ENCODE measurements at places on chromosomes 11 and 22.

DNA sequence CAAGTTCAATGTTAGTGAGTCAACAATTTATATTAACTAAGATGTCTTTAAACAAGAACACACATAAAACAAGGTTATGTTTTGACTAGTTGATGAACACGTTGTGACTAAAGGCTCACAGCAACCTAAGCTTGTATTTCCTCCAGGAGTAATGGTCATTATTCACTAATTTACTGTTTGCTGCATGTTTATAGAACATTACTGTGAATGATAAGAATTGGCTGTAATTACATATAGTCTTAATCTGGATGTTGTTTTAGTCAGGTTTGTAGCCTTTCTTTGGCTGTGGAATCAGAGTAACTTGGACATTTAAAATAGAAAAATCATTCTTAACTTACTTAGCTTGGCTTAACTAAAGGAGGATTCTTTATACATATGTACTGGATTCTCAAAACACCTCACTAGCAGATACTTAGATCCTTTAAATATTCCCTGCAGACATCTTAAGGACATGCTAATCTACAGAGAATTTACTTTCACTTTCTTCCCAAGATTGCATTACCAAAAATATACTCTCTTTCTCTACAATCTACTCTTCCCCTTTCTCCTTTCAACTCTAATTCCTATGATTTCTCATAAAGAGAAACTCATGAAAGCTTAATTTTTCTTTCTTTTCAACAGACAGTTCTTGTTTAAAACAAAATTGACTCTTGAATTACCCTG, 319.7 kb upstream of the CTSC start:
- peak; percentile 40 for DNase-seq

DNA sequence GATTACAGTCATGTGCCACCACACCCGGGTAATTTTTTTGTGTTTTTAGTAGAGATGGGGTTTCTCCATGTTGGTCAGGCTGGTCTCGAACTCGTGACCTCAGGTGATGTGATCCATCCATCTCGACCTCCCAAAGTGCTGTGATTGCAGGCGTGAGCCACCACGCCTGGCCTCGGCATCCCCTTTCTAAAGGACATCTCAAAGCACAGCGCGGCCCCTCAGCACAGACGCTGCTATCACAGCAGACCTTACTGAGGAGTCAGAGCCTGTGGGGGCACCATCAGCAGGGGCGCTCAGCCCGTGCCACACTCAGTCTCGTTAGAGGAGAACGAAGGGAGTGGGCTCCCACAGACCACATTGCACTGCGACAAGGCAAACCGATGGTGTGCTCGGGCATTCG, 19.4 kb downstream of the CELSR1 start:
- DNase-seq, result no peak

DNA sequence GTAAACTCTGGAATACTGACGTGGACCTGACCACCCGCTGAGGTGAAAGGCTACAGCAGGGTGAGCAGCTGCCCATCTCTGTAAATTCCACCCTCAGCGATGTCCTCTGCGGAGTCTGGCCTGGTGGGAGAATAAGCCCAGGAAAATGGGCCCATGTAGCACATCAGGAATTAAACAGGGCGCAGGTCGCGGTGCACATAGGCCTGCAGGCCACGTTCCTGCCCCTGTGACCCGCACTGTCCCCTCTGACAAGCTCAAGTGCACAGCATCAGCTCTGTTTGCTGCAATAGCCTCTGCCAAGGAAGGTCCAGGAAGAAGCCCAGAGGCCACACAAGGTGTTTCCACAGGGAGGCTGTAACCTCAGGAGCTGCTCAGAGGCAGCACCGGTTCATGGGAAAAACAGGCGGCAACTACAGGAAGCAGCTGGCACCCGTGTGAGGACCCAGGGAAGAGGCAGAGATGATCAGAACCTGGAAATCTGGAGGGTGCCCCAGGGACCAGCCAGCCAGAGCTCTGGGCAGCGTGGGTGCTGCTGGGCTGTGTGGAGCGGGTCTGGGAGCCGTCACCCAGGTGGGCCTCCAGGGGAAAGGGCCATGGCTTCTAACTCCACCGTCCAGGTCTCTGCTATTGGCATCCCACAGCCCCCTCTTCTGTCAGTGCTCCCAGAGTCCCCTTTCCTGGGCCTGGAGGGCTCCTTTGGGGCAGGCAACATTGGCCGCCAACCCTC, 808 bp upstream of the IFITM2 start:
- no peak for DNase-seq

GRCh38 chr11:12800032-12800671, 125.9 kb downstream of the TEAD1 start:
- DNase-seq, result peak; percentile 84

DNA sequence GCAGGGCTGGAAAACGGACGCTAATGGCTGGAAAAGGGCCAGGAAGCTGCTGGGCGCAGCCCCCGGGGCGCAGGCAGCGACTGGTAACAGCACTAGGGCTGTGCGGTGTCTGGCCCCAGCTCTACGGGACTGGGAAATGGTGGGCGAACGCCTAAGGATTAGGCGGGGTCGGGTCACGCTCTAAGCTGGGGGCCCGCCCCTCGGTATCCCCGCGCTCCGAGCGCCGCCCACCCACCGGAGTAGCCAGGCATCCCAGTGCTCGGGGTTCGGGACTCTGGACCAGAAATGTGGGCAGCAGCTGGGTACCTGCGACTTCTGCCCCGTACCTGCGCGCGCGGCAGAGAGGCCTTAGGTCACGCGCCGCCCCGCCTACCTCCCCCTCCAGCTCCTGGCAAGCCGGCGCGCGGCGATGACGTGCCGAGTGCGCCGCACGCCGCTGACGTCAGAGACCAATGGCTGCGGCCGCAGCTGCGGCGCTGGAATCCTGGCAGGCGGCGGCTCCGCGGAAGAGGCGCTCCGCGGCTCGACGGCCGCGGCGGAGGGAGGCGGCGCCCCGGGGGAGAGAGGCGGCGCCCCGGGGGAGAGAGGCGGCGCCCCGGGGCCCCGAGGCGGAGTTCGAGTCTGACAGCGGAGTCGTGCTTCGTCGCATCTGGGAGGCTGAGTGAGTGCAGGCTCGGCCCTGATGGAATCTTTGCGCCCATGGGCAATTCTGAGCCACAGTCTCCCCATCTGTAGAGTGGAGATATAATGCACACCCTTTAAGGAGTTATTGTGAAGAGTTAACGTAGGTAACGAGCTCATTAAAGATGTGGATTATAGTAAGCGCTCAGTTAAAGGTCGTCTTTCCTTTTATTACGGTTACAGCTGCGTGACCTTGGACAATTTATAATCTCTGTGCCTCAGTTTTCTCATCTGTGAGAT, at the start of the genes HPS4 and SRRD:
HPS4 (minus strand) TSS at position 345 of the 921 bp plus-strand sequence. CDS start 2,021 bp downstream, outside the sequence.
SRRD (plus strand) TSS at position 439 of the 921 bp plus-strand sequence; CDS start at position 453, 14 bp downstream.
- peak; percentile 91 for DNase-seq
